ENCODE measurements at places on chromosomes 7 and 10. TPM values are rescaled to one million over a fixed set of nuclear protein-coding genes. Genes with fewer than 3 reads are reported as not detected.

Gene PPP1R17
- 8.8 TPM for polyA plus RNA-seq

Gene SVIL
- 8.6 TPM for polyA plus RNA-seq

Gene NUTM2A
- polyA plus RNA-seq = 3.0 TPM

Gene C10orf62
- not detected for polyA plus RNA-seq

Gene ANKRD1
- not detected for polyA plus RNA-seq

Gene MGMT
- polyA plus RNA-seq = 0.94 TPM

Gene DPYSL4
- 143 TPM for polyA plus RNA-seq

Gene TSPAN12
- polyA plus RNA-seq = 2.2 TPM

Gene RHBDD2
- polyA plus RNA-seq = 82.1 TPM

Gene SYT15B
- polyA plus RNA-seq = not detected

Gene ADGRA1
- polyA plus RNA-seq = 2.2 TPM

Gene ANKRD7
- not detected for polyA plus RNA-seq

Measured in neural cell (in vitro differentiated cells).